ENCODE measurements at places on chromosomes 1 and 21. TPM values are rescaled to one million over a fixed set of nuclear protein-coding genes. Genes with fewer than 3 reads are reported as not detected.

Gene GFI1
- 0.17 TPM for polyA plus RNA-seq

Gene BCL2L15
- 2.2 TPM for polyA plus RNA-seq

DNA sequence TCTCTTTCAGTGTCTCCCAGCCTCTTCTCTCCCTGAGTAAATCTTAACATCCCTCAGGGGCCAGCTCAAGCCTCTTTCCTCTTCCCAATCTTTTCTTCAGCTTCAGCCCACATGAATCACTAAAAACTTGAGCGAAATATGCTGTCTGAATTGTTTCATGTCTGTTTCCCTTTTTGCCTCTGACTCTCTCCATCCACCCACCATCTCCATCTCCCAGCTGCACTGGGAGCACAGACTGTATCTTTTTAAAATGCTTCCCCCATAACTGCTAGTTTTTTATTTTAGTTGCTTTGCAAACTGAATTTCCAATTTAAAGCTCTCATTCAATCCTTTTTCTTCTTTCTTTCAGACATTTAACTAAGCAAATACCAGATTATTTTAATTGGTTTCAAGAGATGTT, 3.0 kb upstream of the AHCTF1 start:
- DNase-seq: no peak

- no peak for DNase-seq
Observed at GRCh38 chr1:43171312-43171875, 696 bp downstream of the EBNA1BP2 start.

DNA sequence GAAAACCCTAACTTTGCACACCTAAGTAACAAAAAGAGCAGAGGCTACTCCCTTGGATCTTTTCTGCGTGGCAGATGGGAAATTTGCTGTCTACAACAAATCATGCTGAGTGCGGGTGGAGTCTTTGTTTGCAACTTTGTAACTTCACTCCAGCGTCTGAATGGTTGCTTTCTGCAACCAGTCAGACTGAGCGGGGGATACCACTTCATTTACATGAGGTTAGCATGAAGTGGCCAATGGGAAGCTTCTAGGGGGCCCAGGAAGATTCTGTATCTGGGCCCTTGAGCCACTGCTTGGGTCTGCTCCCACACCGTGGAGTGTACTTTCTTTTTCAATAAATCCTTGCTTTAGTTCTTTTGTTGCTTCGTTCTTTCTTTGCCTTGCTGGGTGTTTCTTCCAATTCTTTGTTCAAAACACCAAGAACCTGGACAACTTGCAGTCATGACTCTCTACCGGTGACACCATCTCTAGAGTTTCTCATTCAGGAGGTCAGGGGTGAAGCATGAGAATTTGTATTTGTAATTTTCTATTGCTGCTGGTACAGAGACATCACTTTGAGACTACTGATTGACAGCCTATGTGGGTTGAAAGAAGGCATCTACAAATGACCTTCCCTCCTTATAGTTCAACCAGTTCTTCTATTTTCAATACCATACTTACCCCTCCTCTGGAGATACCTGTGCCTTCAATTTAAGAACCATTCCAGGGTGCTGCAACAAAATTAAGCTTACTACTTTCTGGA, 55.8 kb upstream of the RC3H1 start:
- DNase-seq: no peak

DNA sequence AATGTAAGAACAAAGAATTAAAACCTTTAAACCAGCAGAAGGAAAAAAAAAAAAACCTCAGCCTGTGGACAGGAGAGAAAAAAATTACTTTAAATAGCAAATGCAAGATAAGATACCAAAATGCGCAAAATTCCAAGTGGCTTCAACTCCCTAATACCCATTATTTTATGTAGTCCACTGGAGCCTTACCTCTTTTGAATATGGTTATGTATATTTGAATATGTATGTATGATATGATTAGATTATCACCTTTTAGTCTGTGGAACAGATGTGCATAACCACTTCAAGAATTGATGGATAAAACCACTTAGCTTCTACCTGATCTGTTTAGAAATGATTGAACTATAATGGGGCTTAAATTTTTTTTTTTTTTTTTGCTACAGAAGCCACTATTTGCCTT, 52.4 kb upstream of the C1orf115 start:
- no peak for DNase-seq

- DNase-seq: peak; percentile 48
Observed at GRCh38 chr1:100950781-100951180, 54.9 kb downstream of the SLC30A7 start.

DNA sequence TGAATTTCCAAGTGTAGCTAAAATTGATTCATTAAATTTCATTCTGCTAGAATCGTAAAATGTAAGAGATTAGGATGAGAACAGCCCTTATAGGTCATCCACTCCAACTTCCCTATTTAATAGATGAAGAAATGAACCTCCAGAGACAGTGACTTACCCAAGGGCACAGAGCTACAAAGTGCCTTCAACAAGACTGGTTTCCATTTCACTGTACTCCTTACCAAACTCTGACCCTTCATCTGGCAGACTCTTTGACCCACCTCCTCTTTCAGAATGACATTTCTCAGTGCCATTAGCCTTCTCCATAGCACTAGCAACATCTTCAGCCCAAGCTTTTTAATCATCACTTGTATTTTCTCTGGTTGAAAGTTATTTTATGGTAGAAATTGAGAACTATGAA, 161.3 kb downstream of the NEK7 start:
- DNase-seq: no peak

DNA sequence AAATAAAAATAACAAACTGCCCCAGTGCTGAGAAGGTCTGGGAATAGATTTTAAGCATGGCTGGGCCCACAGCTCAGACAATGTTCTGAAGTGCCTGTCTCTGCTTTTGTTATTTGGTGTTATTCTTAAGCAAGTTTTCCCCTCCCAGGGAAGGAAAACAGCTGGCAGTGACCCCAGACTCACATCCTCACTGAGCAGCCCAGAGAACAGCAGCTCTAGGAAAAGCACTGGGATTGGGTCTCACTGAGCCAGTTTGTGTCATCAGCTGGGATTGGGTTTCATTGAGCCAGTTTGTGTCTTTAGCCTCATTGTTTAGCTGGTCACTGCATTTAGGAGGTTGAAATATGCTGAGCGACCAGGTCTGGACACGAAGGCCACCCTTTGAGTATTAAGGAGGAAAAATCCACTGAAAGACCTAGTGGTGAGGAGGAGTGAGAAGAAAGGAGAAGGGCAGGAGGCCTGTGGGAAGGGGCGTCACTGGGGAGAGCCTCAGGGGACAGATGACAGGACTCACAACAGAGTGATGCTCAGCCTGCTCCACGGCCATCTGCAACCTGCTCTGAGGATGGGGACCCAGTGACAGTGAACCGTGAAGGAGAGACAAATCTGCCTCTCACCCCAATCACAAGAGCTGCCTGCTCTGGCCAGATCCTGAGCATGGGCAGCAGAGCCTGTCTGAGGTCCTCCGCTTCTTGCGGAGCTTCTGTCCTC, 103.8 kb downstream of the TOMM20 start:
- DNase-seq: no peak

GRCh38 chr1:237791592-237791991, 99.1 kb downstream of the ZP4 start:
- DNase-seq: no peak

- DNase-seq: no peak
Observed at GRCh38 chr1:171334024-171334640, 20.1 kb downstream of the FMO4 start.

DNA sequence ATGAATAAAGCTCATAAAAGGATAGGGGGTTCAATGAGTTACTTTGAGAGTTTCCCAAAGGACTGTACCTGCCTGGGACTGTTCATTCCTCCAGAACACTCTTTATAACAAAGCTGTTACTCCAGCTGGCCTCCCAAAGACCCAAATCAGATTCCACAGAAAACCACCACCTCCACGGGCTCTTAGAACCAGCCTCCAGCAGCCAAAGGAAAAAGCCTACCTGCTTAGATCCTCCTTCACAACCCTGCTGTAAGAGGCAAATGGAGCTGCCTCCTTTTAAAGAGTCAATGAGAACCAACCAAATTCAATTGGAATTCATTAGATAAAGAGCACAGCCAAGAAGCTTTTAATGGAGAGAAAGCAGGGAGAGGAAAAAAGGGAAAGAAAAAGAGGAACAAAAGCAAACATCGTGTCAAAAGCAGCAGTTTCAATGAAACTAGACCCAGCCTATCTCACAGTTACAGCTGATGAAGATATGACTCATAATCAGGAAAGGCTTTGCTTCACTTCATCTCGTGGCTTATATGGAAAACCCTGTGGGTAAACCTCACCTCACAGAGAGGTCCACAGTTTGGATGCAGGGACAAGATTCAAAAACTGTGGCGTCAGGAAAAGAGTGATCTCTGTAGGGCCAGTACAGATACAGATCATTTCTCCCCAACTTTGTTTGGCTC, 27.8 kb upstream of the FMO4 start:
- no peak for DNase-seq

- DNase-seq: peak; percentile 59
Observed at GRCh38 chr1:172343240-172344160, 77.0 kb upstream of the C1orf105 start.

Data from kidney (tissue), 22 donors.